Forelimb muscle (tissue), 1 donor: ENCODE measurements at places on chromosomes 3 and 15.

DNA sequence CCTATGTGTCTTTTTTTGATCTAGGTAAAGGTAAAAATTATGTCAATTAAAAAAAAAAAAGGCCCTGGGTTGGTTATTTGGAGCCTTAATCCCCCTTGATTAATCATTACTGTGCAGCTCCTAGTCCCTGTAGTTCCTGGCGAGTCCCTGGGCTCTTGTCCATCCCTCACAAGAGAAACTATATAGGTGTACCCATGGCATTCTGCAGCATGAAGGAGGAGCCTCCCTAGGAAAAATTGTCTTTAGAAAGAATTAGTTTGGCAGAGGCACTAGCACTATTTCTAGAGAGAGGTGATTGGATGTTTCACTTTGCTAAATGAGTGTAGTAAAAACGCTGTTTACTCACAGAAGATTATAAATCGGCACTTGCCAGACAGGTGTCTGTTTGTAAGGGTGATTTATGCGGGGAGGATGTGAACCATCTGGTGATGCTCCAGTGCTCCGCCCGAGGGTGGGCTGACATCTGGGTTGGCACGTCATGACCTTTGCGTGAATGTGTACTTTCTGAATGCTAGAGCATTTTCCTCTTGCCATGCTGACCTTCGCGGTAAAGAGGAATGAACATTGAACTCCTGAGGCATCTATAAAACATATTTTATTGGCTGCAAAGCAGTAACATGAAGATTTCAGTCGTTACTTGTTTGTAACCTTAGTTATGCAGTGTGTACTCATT lies 12.6 kb downstream of the PLCL2 start:
- no peak for DNase-seq

DNA sequence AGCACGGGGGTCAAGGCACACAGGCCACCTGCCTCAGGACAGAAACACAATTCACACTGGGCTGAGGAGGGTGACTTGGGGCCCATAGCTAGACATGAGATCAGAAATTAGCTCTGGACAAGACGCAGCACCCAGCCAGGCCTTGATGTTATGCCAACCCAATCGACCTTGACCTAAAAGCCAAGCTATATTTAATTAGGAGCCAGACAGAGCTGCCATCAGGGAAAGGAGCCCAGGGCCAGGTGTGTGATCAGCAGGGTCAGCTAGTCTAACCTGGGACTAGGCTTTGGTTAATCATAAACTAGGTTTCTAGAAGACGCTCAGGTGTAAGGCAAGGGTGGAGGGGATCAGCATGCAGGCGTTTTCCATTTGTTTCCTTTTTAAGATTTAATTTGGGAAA lies 23.9 kb upstream of the SLC25A36 start:
- no peak for DNase-seq

GRCh38 chr3:183044547-183045229 lies 54.6 kb downstream of the MCCC1 start:
- no peak for DNase-seq

DNA sequence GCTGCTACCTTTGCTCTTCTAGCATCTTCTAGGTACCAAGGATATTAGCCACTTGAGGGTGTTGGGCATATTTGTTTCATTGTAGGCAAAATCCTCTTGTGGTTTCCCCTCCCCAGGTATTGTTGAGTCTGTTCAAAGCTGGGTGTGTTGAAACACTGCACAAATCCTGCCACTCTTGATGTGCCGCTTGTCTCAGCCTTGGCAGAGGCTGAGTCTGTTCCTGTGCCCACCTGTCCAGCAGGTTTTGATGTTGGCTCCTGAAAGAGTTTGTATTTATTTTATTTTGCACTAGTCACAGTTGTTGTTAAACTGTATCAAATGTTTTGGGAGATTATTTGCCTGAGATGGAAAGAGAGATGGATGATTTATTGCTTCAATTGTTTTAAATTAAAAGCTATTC lies 136.2 kb downstream of the USP13 start:
- DNase-seq = no peak

DNA sequence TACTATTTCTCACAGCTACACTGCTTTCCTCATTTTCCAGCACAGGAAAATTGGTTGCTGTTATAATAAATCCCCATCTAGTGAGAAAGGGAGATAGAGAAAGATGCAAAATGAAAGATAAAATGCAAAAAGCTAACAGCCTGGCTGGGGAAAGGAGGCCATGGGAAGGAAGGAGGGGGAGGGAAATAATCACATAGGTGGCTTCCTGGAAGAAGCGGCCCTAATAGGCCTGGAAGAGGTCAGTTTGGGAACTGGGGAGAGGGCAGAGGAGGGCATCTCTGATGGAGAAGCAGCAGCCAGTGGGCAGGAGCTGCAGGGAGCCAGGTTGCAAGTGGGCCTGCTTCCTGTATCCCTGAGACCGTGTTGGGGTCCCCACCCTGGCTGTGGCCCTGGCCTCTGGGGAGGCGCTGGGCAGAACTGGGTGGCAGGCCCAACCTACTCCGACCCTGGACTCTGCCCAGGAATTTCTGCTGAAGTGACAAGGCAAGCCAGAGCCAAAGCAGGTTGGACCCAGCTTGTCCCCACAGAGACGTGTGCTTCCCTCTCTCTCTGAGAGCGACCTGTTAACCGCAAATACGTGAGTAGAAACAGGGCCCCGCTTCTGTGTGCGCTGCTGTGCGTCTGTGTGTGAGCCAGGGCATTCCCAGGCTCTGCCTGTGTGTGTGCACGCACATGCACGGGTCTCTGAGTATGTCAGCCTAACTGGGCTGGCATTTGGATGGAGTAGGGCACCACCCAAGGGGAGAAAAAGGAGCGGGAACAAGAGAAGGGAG lies 1.9 kb downstream of the SLC28A1 start:
- no peak for DNase-seq

- no peak for DNase-seq
These were observed 58.0 kb downstream of the CMTM8 start for GRCh38 chr3:32296251-32297204.

DNA sequence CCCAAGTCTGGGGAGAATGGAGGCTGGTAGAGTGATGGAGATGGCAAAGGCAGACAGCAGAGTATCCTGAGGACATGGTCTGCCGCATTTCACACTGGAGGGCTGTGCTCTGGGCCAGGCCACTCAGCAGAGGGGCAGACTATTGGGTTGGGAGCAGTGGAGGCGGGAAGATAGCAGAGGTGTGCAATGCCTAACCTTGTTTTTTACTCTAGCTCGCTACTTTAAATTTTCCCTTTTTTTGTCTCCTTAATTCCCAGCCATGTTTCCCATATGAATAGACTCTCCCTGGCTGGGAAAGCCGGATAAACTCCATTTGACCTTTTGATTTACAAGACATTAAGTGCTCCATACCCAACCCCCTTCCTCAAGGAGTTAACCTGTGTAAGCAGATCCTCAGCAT lies 33.5 kb upstream of the ST6GAL1 start:
- no peak for DNase-seq

GRCh38 chr3:127444761-127445160 lies 145.8 kb downstream of the TPRA1 start:
- no peak for DNase-seq

DNA sequence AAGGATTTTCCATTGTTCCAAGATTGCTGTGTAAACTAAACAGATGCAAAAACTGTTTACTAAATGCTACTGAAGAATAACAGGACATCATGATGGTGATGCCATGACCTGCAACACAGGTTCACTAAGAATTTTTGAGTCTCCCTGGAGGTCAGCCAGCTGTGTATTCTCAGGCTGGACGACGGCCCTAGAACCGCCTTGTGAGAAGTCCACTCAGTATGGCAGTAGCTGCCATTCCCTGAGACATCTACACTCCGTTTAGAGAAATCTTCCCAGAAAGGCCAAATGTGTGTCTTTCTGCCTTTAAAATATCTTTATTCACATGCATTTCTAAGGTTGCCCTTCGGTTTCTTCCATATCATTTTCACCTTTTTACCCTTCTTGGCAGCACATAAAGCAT lies 63.3 kb downstream of the MYO1E start:
- DNase-seq = no peak

GRCh38 chr3:161796780-161797179 lies 300.2 kb downstream of the OTOL1 start:
- DNase-seq = no peak

DNA sequence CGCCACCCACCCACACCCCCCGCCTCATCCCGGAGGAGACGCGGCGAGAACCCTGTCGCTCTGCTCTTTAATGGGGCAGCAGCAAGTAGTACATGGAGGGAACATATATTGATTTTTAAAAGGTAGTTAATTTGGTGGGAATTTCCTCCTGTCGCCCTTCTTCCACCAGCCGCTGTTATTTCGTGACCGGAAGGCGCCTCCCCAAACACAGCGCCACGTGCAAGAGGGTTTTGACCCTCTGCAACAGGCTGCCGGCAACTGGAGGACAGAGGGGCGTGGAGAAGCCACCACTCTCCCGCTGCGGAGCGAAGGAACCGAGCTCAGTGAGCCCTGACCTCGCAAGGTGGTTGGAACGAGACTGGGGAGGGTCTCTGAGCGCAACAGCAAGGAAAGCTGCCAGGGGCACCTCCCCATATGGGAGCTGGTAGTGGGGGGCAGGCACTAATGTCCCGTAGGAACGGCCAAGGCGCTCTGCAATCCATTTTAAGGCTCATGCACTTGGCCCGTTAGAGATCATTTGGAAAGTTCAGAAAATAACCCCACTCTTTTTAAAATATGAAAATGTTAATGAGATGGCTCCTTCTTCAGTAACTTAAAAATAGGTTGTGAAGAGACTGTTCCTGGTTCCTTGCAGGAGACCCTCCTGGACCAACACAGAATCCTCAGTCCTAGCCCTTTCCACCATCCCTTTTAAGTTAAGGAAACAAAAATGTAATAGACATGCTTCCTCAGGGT lies 4.3 kb downstream of the ONECUT1 start:
- DNase-seq = no peak

DNA sequence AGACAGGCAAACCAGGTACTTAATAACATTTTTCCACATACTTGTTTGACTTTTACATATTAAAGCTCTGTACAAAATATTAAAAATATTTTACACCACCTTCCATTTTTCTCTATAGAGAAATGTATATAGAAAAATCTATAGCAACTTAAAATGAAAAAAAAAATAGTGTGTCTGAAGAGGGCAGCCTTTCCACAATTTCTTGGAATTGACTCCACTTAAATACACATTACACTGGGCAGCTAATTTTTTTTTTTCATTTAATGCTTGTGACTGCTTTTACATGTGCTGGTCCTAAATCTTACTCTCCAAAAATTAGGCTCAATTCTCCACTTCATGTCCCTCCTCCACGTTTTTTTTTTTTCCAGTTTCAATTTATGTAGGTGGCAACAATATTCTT lies 427.0 kb upstream of the RBMS3 start:
- no peak for DNase-seq

- DNase-seq = no peak
These were observed 20.2 kb upstream of the CFAP161 start for GRCh38 chr15:81113861-81114291.

DNA sequence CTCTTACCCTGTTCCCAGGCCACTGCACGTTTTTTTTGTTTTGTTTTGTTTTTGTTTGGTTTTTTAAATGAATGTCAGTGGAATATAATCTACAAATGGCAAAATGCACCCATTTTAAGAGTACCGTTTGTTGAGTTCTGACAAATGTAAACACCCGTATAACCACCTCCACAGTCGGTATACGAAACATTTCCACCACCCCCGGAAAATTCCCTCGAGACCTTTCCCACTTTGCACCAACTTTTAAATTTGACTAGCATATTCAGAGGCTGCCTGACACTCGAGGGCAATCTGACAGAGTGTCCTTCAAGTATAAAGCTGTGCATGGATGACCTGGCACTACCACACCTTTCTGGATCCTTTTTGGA lies 613 bp upstream of the ARHGEF3 start:
- no peak for DNase-seq

DNA sequence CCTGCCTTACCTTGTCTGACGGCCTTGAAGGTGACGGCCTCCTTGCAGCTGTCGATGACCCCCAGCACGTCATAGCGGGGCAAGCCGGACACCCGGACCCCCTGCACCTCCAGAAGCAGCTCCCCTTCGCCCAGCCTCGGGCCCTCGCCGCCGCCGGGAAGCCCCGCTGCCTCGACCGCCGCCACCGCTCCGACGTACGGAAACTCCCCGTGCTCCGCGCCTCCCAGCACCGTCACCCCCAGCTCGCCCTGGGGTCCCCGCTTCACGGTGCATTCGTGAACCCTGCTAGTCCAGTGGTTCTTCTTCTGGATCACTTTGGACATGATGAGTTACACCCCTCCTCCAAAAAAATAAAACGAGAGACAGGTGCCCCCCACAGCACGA lies 740 bp downstream of the MAGI1 start:
- DNase-seq = no peak

DNA sequence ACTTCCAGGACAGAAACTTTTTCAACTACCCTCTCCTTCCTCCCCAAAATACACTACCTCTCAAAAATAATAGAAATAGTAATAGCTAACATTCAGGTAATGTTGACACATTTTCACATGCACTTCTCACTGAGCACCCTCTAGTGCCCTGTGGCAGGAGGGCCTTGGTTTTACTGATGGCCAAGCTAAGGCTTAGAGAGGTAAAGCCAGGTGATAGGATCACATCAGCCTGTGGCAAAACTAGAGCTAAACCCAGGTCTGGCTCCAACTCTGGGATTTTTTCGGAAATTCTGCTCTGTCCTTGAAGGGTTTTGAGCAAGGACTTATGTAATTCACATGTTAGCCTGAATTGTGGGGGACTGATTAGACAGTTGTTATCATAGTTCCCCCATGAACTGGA lies 922 bp upstream of the TAMM41 start:
- no peak for DNase-seq

DNA sequence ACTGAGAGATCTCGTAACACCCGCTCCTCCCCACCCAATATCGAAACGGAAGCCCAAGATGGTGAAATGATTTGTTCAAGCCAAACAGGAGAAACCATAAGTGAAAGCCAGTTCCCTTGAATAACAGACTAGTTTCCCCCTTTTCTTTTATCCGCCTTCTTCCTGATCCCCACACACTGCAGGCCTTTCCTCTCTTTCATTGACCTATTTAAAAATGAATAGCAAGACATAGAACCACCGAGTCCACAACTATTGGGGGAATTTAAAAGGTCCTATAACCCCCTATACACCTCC lies 382 bp upstream of the COX17 start:
- no peak for DNase-seq

GRCh38 chr15:56732135-56732885 lies 999 bp downstream of the ZNF280D start:
- no peak for DNase-seq

GRCh38 chr15:31563421-31563820 lies 236.8 kb downstream of the KLF13 start:
- DNase-seq = no peak

DNA sequence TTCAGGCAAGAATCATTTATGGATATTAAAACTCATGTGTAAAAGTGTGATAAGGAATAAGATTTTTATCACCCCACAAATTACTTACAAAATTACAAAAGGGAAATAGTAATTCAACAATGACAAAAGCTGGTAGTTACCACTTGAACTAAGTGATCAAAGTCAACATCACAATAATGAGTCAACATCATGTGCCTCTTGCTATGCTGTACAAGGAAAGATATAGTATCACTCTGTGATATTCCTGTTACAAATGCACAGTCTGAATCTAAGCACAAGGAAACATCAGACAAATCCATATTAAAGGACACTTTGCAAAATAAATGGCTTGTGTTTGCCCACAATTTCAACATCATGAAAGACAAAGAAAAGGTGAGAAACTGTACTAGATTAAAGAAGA lies 90.5 kb upstream of the PLCL2 start:
- no peak for DNase-seq

GRCh38 chr15:73951601-73952000 lies 25.3 kb downstream of the LOXL1 start:
- DNase-seq = no peak

- no peak for DNase-seq
These were observed 4.3 kb upstream of the FAM107A start for GRCh38 chr3:58581328-58582091.
